ENCODE measurements at places on chromosomes 16 and 17.

DNA sequence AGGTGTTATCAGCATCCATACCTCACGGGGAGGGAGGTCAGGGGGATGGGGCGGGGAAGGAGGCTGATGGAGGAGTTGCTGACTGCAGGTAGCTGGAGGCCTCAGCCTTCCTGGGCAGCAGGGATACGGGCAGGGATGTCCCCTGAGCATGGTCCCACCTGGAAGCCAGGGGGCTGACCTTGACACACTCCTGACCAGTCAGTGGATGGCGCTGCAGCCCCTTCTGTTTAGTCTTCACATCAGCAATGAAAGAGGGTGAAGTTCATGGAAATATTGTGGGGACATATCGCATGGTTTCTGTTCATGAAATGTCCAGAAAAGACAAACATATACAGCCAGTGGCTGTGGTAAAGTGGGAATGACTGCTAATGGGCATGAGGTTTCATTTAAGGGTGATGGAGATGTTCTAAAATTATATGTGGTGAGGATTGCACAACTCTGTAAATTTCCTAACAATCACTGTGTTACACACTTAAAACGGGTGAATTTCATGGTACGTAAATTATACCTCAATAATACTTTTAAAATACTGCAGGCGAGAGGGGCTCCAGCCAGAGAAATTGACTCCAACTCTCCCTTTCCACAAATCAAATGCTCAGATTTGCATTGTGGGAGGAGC lies 489.6 kb downstream of the CDH13 start:
- no peak for DNase-seq

- DNase-seq, result no peak
These were observed 11.2 kb downstream of the CORO6 start for GRCh38 chr17:29611351-29612093.

GRCh38 chr17:58913971-58914769 lies 158.5 kb downstream of the PPM1E start:
- DNase-seq, result no peak

GRCh38 chr17:62134397-62134796 lies 69.3 kb upstream of the MED13 start:
- no peak for DNase-seq

DNA sequence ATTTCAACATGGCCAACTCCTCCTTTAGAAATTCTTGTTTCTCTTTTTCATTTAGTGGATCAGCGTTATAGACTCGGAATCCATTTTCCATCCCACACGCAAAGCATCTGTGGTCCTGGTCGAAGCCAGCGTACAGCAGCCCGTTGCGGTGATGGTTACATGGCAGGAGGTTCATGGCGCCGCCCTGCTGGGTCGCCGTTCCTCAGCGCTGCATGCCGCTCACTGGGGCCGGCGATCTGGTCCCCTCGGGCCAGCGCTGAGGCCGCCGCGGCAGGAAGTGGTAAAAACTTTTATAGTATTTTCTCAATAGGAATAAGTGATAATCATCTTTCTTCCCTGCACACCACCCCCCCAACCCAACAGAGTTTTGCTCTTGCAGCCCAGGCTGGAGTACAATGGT lies 29.9 kb upstream of the RHOT1 start:
- no peak for DNase-seq

GRCh38 chr16:2438121-2438520 lies 8.9 kb downstream of the CCNF start:
- no peak for DNase-seq

- no peak for DNase-seq
These were observed 38.5 kb downstream of the PIGL start for GRCh38 chr17:16255481-16255921.

- DNase-seq, result no peak
These were observed 5.9 kb upstream of the PIRT start for GRCh38 chr17:10843811-10844210.

- DNase-seq, result no peak
These were observed 987 bp downstream of the SLC16A5 start for GRCh38 chr17:75088465-75089417.

GRCh38 chr17:300881-301280 lies 51.7 kb downstream of the RPH3AL start:
- no peak for DNase-seq

DNA sequence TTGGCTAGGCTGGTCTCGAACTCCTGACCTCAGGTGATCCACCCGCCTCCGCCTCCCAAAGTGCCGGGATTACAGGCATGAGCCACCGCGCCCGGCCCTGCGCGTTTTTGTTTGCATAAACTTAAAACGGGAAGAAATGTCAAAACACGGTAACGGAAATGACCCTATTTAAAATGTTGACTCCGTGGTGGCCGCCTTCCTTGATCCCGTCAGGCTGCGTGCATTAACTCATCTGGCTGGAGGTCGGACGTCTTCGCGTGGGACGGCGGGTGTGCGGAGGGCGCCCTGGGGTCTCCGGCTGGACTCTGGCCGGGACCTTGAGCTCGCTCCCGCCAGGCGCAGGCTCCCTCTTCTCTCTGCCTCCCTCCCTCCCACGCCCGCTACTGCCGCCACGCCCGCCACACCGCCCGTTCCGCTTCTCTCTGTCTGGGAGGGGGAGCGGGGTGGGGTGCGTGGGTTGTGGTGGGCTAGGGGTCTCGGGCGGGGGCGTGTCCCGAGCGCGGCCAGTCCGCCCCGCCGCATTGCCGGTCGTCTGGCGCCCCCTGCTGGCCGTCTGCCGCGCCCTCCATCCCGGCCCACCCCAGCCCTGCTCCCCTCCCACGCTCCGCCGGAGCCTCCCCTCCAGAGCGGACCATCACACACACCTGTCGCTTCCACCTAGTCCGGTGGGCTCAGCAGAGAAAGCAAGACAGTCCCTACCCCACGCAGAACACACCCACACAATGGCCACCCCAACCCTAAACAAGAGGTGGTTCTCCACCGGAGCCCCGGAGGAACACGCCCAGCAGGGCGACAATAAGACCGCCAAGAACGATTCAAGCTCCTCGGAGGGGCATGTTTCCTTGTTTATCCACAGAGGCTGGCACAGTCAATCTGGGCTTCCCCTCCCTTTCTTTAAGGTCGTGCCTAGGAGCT lies 1.2 kb upstream of the CCDC42 start:
- peak; percentile 93 for DNase-seq

GRCh38 chr17:78895322-78895721 lies 7.7 kb downstream of the CEP295NL start:
- no peak for DNase-seq

GRCh38 chr16:19068237-19068815 lies 912 bp downstream of the COQ7 start:
- no peak for DNase-seq

GRCh38 chr17:10556301-10557005 lies 7.0 kb upstream of the MYH2 start:
- no peak for DNase-seq

- DNase-seq, result no peak
These were observed 35.7 kb upstream of the DHRS7B start for GRCh38 chr17:21090902-21091618.

- no peak for DNase-seq
These were observed 147.4 kb upstream of the IRX5 start for GRCh38 chr16:54783226-54783625.

DNA sequence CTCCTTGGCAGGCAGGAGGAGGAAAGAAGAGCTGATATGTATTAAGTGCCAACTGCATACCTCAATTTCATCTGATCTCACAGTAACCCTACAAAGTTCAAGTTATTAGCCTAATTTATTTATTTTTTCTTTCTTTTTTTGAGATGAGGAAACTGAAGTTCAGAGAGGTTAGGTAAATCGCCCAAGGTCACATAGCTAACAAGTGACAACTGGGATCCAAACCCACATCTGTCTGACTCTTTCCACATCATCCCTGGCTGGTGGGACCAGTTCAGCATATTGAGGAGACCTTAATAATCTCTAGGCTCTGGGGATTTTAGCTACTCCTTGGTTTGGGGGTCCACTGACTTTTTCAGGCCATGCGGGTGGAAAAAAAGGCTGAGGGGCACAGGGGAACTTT lies 60.9 kb downstream of the CYB5B start:
- no peak for DNase-seq

DNA sequence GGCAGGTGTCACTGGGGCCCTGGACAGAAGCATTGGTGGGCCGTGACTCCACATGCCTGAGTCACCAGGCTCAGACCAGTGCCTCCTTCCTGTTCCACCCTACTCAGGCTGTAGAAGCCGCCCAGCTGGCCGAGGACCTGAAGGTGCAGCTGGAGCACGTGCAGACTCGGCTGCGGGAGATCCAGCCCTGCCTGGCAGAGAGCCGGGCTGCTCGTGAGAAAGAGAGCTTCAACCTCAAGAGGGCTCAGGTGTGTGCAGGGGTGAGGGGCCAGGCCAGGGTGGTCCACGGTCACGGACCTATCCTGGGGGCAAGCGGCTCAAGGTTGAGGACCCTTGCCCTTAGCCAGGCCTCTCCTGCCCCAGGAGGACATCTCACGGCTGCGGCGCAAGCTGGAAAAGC lies 9.6 kb downstream of the RNF40 start:
- DNase-seq, result no peak

- no peak for DNase-seq
These were observed 39.0 kb downstream of the ADCY9 start for GRCh38 chr16:4077174-4077649.

GRCh38 chr17:12047681-12048376 lies 27.2 kb downstream of the MAP2K4 start:
- DNase-seq, result no peak

GRCh38 chr17:74543891-74544760 lies 1.8 kb downstream of the CD300C start:
- DNase-seq, result no peak

DNA sequence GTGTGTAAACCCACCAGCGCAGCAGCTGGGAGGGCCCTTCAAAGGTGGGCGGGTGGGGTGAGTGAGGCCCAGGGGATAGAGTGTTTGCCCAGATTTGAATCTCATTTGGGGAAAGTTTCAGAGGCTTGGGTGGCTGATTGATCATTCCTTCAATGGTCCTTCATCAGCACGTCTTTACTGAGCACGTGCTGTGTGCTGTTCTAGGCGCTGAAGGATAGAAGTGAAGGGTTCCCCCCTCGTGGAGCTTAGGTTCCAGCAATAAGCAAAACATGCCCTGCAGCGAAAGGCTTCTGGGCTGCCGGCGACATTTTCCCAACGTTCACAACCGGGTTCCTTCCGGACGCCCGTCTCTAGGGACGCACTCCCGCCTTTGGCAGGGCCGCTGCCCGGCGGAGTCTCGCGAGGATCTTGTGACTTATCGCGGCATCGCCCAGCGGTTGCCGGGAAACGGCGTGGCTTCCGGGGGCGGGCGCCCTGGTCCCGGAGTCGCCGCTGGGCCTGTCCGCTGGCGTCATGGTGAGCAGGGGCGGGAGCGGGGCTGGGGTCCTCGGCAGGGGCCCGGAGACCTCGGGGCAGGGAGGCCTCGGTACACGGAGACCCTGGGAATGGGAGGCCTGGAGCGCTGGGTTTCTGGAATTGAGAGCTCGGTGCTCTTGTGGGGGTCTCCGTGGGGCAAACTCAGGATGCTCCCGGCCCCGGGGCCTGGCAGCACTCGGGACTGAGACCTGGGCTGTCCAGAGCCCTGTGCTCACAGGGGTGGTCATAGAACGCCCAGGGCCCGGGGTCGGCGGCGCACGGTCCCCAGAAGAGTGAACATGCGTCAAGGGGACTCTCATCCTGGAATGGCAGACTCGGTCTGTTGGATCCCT lies 3.2 kb upstream of the DBNDD1 start:
- peak; percentile 97 for DNase-seq
